ENCODE measurements at places on chromosomes 2 and 18. TPM values are rescaled to one million over a fixed set of nuclear protein-coding genes. Genes with fewer than 3 reads are reported as not detected.

The MERTK gene
- 6.1 TPM for total RNA-seq

The TFCP2L1 gene
- total RNA-seq, result 0.06 TPM

The SLC16A14 gene
- total RNA-seq, result 10.8 TPM

The RNU2-63P gene
- not detected for total RNA-seq

DNA sequence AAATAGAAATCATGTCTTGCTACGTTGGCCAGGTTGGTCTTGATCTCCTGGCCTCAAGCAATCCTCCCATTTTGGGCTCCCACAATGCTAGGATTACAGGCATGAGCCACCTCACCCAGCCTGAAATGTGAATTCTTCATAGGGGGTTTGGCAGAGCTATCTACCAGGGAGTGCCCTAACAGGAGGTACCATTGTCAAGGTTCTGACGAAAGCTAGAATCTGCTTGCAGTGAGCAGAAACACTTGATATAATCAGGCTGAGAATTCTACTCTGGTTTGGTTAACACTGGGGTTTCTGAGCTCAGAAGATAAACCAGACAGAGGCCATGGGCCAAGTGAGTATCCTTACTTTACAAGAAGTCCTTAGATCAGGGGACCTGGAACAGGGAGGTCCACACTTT, 7.2 kb upstream of the LAMA3 start:
- no peak for DNase-seq
- no peaks in the 10 kb centered on the region for H3K36me3 ChIP-seq
- H3K27ac ChIP-seq, result no peak overlapping the region
- no peaks in the 10 kb centered on the region for H3K4me1 ChIP-seq
- no peak overlapping the region for H3K4me3 ChIP-seq

GRCh38 chr2:236714080-236714479, 144.5 kb downstream of the ACKR3 start:
- H3K36me3 ChIP-seq, result no peaks in the 10 kb centered on the region
- H3K4me1 ChIP-seq, result peaks cover 40% of the 10 kb centered on the region
- no peak overlapping the region for H3K4me3 ChIP-seq
- no peak overlapping the region for H3K27ac ChIP-seq

- H3K27me3 ChIP-seq, result no peaks in the 10 kb centered on the region
- no peak overlapping the region for H3K27ac ChIP-seq
- peaks cover 15% of the 10 kb centered on the region for H3K4me1 ChIP-seq
These were observed 221.9 kb upstream of the RBBP8 start for GRCh38 chr18:22711192-22711685.

GRCh38 chr2:134141598-134142340, 112.1 kb upstream of the MGAT5 start:
- H3K36me3 ChIP-seq, result no peaks in the 10 kb centered on the region
- peaks cover 13% of the 10 kb centered on the region for H3K4me1 ChIP-seq
- H3K4me3 ChIP-seq, result no peak overlapping the region
- H3K27ac ChIP-seq, result no peak overlapping the region
- no peaks in the 10 kb centered on the region for H3K27me3 ChIP-seq

- peaks cover 23% of the 10 kb centered on the region for H3K4me1 ChIP-seq
- no peaks in the 10 kb centered on the region for H3K36me3 ChIP-seq
- H3K27me3 ChIP-seq, result peaks cover 26% of the 10 kb centered on the region
- H3K4me3 ChIP-seq, result no peak overlapping the region
These were observed 3.6 kb downstream of the ADRA2B start for GRCh38 chr2:96112501-96113366.

DNA sequence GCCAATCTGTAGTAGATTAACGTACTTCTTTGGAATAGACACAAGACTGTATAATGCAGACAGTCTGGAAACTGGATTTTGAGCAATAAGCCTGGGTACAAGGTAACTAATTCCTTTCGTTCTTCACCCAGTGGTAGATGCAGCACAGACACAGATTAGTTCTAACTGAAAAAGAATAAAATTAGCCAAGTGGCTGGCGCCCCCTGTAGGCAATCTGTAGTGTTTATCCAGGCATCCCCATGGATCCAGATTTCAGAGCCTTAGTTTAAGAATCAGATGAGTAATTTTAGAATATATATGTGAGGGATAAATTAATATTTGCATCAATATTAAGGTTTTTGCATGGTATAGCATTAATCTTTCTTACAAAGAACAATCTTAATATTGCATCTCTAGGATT, 563.9 kb downstream of the DCC start:
- no peak overlapping the region for H3K27ac ChIP-seq
- no peaks in the 10 kb centered on the region for H3K27me3 ChIP-seq
- no peaks in the 10 kb centered on the region for H3K4me1 ChIP-seq
- H3K4me3 ChIP-seq, result no peak overlapping the region
- peak; percentile 73 for DNase-seq
